ENCODE measurements at places on chromosomes 2 and 18. TPM values are rescaled to one million over a fixed set of nuclear protein-coding genes. Genes with fewer than 3 reads are reported as not detected.

DNA sequence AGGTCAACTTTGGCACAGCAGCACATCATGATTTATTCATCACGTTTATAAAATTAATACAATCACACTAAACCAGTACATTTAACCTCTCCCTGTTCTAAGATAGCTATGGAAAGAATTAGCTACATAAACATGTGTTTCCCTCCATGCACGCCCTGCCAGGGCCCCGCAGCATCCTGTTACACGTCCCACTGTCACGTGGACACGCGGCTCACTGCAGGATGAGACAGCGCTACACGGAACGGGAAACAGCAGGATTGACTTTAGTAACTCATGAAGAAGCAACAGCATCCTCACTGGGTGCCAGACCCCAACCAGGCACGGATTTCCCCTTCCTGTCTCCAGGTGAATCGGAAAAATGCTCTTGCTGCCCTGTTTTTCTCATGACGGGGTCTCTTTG, 30.9 kb upstream of the SALL3 start:
- no peak for DNase-seq

DNA sequence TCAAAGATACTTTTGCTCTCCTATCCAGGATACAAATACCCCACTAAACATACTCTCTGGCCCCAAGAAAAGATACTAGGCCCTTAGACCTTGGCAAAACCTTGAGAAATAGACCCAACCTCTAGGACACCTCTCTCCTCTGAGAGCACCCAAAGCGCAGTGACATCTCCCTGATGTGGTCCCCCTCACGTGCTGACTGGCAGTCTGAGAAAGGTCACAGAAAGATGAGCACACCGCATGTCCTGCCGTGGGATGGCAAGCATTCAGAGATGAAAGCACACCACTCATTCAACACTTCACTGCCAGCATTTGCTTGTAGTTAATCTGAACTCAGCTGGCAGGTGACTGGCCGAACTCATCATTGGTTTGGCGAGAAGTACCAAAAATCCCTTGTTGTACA, 6.1 kb upstream of the TBC1D8 start:
- no peak for DNase-seq

DNA sequence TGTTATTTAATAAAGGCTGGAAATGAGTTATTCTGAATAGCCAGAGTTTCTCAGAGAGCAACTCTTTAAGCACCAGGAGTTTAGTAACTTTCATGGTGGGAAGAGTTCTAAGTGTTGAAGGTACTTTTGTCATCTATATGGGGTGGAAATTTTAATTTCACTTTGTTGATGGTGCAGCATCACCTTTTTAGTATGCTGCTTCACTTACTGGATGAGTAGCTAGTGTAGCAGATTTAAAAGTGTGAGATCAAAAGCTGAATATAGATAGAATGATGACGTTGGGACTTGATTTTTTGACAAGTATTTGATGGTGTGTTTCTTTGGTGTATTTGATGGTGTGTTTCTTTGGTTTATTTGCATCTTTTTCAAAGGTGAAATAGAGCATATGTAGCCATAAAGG, 47.3 kb downstream of the MAP4K4 start:
- DNase-seq, result no peak

DNA sequence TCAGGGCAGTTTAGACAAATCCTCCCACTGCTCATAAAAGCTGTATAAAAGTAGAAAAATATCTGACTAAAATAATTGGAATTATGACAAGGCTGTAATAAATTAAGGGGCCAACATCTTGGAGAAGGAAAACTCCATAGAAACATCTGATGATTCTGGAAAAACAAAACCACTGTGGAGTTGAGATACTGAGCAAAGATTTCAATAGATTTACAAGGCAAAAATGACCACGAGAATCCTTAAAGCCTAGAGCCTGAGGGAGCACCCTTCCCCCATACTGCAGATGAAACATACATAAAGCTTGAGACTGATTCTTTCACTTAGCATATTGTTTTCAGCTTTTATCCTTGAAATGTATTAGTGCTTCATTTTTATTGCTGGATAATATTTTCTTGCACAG, 286.4 kb upstream of the MMADHC start:
- no peak for DNase-seq

- no peak for DNase-seq
Observed at GRCh38 chr2:158458617-158458920, 1.8 kb downstream of the PKP4 start.

- DNase-seq, result no peak
Observed at GRCh38 chr2:238938003-238938400, 90.1 kb downstream of the TWIST2 start.

- peak; percentile 87 for DNase-seq
Observed at GRCh38 chr2:19124135-19124534, 234.3 kb downstream of the OSR1 start.

GRCh38 chr18:37453752-37454151, 111.8 kb downstream of the CELF4 start:
- DNase-seq, result no peak

- DNase-seq, result no peak
Observed at GRCh38 chr2:88451811-88452564, 505 bp downstream of the FOXI3 start.

GRCh38 chr2:142724186-142724585, 153.3 kb upstream of the KYNU start:
- no peak for DNase-seq

- DNase-seq, result no peak
Observed at GRCh38 chr2:207312006-207312356, 146.2 kb upstream of the KLF7 start.

DNA sequence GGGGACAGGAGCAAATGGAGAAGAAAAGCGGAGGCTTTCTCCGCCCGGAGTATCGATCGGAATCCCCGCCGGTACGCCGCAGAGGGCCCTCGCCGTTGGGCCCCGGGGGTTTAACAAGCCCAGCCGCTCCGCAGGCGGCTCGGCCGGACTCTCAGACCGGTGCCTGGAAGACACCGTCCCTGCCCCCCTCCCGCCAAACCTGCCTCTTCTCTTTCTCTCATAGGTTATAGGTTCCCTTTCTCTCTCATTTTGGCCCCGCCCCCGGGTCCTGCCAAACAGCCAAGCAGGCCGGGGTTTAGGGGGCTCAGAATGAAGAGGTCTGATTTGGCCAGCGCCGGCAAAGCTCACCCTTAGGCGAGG, 4.4 kb downstream of the ONECUT2 start:
- DNase-seq, result no peak

DNA sequence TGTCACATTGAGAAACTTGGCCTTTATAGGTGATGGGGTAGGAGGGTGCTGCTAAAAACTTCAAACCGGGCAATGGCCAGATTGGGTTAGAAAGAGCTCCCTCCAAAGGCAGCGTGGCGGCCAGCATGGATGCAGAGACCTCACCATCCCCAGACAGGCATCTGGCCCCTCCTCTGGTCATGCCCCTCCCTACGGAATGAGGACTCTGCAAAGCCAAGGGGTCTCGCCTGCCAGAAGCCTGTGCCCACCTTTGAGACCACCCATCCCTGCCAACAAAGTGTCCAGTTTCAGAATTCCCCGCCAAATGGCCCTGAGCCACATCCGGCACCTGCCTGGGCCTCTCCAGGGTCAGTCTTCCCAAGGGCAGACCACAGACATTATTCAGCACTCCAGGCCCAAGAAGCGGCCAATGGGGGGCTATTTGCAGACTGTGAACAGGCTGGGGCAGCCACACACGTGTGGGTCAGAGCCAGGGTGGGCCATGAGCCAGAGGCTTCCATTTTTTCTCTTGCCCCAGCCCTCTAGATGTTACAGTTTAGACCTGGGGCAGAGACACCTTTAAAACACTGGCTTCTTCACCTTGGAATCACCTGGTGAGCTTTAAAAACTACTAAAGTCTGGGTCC, 4.2 kb upstream of the ATP6V1B1 start:
- no peak for DNase-seq

- peak; percentile 93 for DNase-seq
Observed at GRCh38 chr2:41928526-41928925, 119.3 kb upstream of the PKDCC start.

DNA sequence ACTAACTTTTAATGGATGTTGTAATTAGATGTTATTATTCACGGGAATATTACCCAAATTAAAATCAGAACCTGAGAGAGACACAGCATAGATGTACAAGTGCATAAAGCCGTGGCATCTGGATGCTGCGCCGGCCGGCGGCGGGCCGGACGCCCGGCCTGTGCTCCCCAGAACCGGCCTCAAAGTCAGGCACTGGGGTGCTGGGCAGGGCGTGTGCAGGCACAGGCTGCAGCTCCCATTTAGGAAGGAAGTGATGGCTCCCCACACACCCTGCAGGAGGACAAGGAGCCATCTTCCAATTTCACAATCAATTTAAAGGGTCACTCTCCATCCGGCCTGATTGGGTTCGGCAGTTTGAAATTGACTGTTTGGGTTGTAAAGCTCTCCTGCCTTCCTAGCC, 367.7 kb upstream of the SALL3 start:
- DNase-seq, result no peak

DNA sequence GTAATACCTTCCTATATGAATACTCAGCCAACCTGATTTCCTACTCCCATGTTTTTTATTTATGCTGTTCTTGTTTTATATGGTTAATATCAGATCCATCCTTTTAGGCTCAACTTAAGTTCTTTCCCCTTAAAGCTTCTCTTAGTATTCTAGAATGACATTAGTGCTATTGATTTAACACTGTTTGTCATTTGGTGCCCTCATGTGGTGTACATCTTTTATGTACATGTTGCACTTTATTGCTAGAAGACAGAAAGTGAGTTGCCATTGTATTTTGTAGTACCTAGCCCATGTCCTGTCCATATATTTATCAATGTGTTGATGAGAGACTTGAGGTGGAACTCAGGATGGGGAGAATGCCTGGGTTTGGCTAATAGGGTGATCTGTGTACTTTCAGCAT, 2.5 kb downstream of the HTRA2 start:
- peak; percentile 63 for DNase-seq

GRCh38 chr2:103161456-103162289, 399.8 kb downstream of the TMEM182 start:
- DNase-seq, result peak; percentile 40

DNA sequence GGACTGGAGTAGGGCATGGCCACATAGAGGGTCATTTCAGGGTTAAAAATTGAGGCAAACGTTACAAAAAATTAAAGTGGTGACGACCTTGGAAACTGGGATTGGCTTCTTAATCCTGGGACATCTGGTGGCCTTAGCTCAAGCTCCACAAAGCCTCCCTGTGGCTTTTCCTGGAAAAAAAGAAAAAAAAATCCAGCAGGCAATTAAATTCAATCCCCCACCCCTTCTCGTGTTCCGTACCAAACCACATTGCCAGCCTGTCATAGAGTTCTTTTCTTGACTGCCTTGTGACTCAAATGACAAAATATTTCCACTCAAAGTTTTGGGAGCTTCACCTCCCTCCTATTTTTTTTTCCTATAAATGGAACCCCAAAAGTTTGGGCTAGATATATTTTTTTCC, 195.6 kb downstream of the HRH4 start:
- peak; percentile 65 for DNase-seq

RAMP1 gene
- total RNA-seq, result 35.8 TPM

NAT8 gene
- not detected for total RNA-seq

SIX3 gene
- not detected for total RNA-seq

FOXD4L1 gene
- 0.07 TPM for total RNA-seq

CRYBA2 gene
- not detected for total RNA-seq

MYO7B gene
- total RNA-seq, result 5.8 TPM

PCARE gene
- not detected for total RNA-seq

NTSR2 gene
- not detected for total RNA-seq

MC5R gene
- not detected for total RNA-seq
